ENCODE measurements at places on chromosomes 4 and X.

DNA sequence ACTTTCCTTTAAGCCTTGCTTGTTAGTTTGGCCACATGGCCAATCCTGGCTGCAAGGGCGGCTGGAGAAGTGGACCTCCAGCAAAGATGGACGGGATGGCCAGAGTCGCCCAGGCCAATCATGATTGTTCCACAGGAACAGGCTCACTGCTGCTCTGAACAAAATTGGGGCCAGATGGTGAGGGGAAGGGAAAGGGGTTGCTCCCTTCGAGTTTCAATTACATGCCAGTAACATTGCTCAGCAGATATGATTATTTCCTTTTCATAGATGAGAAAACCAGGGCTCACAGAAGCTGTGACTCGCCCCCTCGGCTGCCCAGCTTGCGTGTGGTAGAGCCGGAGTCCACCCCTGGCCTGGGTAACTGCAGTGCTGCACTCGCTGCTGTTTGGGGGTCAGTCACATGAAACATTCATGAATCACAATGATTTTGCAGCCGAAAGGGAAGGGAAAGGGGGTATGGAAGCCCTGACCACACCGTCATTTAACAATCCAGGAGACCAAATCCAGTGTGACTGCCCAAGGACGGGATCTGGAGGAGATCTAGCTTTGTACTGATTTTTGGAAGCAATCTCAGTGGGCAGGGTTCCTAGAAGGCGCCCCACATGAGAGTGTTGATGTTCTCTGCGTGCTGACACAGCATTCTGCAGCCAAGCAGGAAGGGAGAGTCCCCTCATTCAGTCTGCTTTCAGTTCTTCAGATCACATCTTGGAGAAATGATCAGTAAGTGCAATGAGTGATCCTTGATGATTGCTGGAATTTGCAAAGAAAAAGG is 77.3 kb upstream of the MSX1 start:
- no peak for DNase-seq

DNA sequence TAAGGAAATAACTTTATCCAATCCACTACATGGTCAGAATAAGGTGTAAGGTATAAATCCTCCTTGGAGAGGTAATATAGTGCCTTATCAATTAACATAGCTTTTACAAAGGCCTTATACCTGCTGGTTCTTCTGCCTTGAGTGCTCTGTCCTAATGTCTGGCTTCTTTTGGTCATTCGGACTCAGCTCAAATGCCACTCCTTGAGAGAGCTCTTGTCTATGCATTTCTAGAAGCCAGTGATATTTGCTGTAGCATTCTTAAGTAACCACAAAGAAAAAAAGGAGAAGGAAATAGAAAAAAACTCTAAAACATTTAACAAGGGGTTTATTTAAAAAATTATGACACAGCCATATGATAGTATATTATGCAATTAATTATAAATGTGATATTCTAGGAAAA is 444.8 kb upstream of the SLIT2 start:
- DNase-seq: no peak

DNA sequence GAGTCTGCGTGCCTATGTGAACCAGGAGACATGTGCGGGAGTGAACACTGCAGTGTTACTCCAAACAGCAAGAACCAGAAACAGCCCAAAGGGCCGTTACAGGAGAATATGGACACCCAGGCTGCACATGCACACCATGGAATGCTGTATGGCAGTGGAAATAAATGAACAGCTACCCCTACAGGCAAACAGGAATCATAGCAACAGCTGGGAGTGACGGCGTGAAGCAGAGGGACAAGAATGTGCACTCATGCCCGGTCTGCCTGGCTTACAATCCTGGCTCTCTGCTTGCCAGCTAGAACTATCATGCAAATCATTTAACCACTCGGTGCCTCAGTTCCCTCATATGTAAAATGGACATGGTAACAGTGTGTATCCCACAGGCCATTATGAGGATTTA is 16.6 kb downstream of the GPKOW start:
- peak; percentile 19 for DNase-seq

DNA sequence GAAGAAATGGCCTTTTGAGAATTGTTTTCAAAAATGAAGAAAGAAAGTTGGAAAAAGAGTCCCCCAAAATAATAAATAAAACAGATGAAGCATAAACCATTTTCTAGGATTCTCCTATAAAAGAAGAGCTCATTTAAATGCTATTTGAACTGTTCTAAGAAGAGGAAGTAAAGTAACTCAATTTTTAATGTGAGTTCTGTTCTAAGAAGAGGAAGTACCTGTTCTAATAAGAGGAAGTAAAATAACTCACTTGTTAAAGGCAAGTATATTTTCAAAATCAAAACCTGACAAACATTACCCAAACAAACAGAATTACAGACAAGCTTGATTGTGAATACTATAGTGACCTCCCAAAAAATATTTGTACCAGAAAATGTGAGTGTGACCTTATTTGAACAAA is 1326.3 kb downstream of the C4orf33 start:
- DNase-seq: no peak

- DNase-seq: no peak
These were observed 292.7 kb downstream of the GPAT3 start for GRCh38 chr4:83828601-83829000.

DNA sequence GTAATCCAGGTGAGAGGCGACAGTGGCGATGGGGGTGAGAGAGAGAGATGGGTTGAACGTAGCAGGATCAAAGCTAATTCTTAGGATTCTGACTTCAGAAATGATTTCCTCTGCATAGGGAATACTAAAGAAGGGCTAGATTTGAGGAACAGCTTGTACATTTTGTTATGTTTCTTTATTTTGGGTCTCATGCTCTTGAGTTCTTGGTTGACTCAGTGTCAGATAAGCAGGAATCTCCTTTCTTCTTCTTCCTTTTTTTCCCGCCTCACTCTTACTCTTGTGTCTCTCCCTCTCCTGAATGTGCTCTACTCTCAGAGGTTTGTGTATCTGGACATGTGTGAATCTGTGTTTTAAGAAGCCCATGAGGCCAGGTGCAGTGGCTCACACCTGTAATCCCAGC is 36.4 kb downstream of the FAM193A start:
- DNase-seq: no peak

DNA sequence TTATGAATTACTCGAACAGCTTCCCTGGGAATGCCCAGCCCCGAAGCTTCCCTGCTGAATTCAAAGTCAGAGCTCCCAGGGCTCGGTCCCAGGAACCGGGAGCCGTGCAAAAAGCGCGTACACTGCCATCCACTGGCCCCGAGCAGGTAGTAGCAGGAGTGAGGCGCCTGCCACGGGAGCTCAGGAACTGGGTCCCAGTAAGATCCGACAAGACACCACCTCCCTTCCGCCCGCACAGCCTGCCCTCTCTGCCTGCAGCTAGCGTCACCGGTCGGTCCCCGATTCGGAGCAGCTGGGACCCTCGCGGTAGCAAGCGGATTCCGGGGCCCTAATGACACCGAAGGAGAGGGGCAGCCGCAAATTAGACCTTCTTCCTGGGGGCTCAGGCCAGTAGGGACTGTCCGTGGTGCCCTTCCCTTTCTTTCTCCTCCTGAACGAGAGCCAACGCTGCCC is 1.2 kb downstream of the CORIN start:
- peak; percentile 56 for DNase-seq

DNA sequence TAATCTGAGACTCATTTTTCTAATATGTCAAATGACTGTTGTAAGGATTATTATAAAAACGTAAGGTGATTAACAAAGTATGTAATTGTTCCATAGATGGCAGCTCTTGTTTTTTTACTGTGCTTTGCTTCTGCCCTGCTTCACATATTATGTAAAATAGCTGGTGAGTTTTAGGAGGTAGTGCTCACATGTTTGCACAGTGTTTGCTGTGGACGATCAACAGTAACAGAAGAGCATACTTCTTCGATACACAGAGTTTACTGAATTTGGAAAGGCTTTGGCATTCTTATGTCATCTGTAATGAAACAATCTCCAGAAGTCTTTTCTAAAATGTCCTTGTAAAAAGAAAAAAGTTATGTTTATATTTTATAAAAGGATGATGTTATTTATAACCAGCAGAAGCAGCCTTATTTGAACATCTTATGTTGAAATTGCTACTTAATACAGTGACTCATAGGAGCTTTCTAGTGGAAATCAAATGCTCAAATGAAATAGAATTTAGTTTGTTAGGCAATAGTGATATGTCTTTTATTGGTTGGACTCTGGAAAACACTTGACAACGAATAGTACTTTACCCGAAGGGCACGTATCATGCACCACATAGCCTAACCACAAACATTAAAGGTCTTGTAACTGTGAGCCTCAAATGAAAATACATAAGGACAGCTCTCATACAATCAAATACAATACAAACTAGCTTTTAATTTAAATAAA is 1.9 kb upstream of the MTTP start:
- no peak for DNase-seq

- no peak for DNase-seq
These were observed 35.0 kb upstream of the DKK2 start for GRCh38 chr4:107071108-107071507.

GRCh38 chrX:47224266-47224895 is 5.9 kb downstream of the CDK16 start:
- no peak for DNase-seq

- no peak for DNase-seq
These were observed 261.7 kb upstream of the GNPDA2 start for GRCh38 chr4:44988011-44988410.

- DNase-seq: no peak
These were observed 109.6 kb upstream of the STIM2 start for GRCh38 chr4:26751004-26751403.

- no peak for DNase-seq
These were observed 41.8 kb upstream of the HS3ST1 start for GRCh38 chr4:11470438-11471045.

- DNase-seq: no peak
These were observed 116.9 kb upstream of the GALNT7 start for GRCh38 chr4:173051716-173052115.

DNA sequence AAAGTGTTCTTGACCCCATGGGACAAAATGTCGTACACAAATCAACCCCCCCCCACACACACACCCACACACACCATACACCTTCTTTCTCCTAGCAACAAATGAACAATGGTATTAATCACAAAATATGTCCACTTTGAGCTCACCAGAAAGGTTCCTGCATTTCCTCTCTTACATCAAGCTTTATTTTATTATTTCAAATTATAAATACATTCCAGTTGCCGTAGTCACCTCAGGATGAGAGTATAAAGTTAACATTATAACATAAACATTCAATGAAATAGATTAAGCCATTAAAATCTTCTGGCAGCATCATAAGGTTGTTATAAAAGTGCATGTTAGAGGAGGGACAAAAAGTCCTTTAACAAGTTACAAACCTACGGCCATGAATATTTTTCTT is 7.3 kb downstream of the XK start:
- DNase-seq: no peak

DNA sequence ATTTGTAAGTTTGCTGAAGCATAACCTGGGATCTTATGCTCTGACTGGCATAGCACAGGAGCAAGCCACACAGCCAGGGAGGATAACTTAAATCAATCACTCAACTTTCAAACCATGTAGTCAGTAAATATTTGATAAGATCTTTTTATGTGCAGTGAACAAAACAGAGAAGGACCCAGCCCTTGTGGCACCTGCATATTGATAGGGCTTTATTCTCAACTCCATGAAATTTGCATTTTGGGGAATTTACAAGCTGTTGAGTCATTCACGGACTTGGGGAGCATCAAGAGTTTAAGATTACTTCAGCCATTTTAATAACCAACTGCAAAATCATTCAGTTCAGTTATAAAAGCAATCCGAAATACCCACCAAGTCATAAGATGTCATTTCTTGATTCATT is 122.6 kb downstream of the COMMD8 start:
- DNase-seq: no peak

DNA sequence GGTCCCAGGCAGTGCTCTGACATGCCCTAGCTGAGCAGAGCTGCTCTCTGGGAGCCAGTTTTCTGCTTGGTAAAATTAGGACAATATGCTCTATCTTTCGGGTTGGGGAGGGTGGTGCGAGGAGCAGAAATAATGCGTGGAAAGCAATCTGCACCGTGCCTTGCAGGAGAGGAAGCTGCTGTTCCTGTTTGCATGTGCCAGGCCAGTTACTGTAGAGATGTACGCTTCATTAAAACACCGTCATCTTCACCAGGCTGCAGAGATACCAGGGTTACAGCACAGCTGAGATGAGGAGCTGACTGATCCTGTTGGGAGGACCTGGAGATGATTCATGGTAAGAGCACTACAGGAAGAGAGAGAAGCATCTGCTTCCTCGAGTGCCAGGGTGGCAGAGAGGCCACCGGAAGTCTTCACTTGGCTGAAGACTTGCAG is 29.5 kb upstream of the IRF2 start:
- no peak for DNase-seq

- no peak for DNase-seq
These were observed 36.3 kb downstream of the ING2 start for GRCh38 chr4:183541010-183541751.

DNA sequence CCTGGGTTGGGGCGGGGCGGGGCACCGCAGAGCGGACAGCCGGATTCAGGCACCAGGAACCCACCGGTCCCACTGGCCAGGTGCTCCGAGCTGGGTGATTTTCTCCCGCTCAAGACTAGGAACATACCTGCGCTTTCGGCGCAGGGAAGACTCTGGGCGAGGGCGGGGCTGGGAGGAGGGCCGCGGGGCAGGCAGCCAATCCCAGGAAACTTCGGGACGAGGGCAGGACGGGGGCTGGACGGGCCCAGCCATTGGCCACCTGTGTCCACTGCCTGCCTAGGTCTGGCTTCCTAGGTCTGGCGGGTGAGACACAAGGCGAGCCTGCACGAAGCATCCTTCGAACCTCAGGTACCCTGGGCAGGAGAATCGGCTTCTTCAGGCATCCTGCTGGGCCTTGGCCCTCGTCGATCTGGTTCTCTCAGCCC is 274 bp upstream of the ERVMER34-1 start:
- DNase-seq: no peak

- DNase-seq: no peak
These were observed 6.8 kb upstream of the DUSP9 start for GRCh38 chrX:153640045-153640686.

GRCh38 chr4:7607156-7607910 is 172.6 kb upstream of the PSAPL1 start:
- DNase-seq: no peak

DNA sequence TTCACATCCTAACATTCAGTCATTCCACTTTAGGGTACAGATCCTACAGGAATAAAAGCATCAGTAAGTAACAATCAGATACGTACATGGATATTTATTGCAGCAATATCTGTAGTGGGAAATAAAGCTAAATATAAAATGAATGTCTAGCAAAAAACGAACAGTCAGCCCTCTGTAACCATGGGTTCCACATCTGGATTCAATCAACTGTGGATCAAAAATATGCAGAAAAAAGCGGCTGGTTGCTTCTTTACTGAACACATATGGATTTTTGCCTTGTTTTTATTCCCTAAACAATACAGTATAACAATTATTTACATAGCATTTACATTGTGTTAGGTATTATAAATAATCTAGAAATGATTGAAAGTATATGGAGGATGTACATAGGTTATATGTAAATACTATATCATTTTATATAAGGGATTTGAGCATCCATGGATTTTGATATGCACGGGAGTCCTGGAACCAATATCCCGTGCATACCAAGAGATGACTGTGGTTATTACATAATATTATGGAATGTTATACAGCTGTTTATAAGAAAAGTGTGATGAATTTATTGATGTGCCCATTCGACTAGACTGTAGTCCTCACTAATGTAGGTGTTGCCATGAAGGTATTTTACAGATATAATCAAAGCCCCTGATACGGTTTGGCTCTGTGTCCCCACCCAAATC is 132.8 kb downstream of the ARHGEF9 start:
- no peak for DNase-seq

GRCh38 chr4:142846108-142846728 is at the start of gene INPP4B:
Gene INPP4B (minus strand): TSS chr4:142846301.
- DNase-seq: peak; percentile 18

- no peak for DNase-seq
These were observed 36.0 kb upstream of the MXD4 start for GRCh38 chr4:2297606-2298531.

GRCh38 chr4:151666501-151666900 is 94.3 kb downstream of the GATB start:
- no peak for DNase-seq

All from non-pigmented ciliary epithelial cell (primary cell).